ENCODE measurements at places on chromosomes 12 and 14. TPM values are rescaled to one million over a fixed set of nuclear protein-coding genes. Genes with fewer than 3 reads are reported as not detected.

DNA sequence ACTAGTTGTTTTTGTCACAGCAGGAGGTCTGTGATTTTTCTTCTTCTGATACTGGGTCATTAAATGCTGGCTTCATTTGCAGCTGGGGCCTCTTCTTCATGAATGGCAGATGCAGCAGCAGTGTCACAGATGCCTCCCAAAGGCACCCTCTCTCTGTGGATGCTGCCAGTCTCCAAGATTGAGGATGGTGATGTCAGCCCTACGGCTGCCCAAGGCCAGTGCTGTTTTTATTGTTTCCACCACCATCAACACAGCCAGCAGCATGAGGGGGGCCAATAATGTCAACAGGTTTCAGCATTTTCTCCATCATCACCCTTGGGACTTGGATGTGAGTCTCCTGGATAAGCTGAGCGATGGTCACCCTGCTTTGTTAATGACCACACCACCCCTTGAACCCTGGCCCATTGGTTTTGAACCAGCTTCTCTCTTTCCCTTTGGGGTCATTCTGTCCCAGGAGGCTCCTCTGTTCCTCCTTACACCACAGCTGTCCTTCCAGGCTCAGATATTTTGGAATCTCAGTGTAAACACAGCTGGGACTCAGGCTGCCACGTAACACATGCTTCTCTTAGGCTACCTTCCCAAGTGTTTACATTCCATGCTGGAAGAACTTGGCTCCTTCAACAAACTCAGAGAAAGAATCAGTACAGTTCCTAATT is 151.7 kb upstream of the DDHD1 start:
- no peak for DNase-seq

The PRB2 gene
- not detected for polyA plus RNA-seq

The PLEKHD1 gene
- 0.05 TPM for polyA plus RNA-seq

The DDX11 gene
- polyA plus RNA-seq, result 25.3 TPM

DNA sequence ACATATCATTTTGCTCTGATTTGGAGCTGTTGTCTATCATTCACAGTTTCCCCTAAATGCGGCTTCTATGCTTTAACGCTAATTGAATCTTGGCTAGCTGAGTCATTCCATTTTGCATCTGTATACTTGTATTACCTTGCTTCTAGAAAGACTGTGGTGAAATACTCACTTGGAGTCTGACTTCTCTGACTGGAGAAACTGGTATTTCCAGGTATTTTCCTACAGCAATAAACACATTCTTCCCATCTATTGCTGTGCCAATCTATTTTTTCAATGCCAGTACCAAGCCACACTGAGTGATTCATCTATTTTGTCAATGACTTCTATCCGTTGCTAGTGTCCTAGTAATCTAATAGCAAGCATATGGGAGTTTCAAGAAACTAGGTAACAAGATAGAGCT is 76.0 kb upstream of the ST8SIA1 start:
- DNase-seq, result no peak

The CIDEB gene
- 63.8 TPM for polyA plus RNA-seq

The NGB gene
- not detected for polyA plus RNA-seq

DNA sequence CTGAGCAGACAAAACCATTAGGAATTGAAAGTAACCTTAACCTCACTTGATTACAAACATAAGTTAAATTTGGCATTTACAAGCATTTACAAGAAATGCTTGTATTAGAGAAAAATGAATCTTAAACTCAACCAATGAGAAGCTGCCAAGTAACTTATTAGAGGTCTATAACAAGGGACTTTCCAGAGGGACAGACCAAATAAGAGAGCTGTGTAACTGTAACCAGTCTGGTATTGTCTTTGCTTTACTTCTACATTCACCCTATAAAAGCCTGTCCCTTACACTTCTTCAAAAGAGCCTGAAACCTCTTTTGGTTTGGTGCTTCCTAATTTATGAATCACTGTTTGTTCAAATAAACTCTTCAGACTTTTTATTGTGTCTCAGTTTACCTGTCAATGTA is 450.0 kb upstream of the FAR2 start:
- DNase-seq, result no peak

DNA sequence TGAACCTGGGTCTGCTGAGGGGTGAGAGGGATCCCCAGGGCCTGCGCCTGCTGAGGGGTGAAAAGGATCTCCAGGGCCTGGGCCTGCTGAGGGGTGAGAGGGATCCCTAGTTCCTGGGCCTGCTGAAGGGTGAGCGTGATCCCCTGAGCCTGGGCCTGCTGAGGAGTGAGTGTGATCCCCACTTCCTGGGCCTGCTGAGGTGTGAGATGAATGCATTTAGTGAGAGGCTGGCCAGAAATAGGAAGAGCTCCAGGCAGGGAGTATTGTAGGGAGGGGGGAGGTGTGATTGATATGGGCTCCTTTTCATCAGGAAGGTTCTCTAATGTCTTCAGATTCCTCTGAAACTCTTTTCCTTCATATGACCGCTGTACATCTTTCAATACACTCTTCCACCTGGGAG is 43.0 kb downstream of the FAM186A start:
- no peak for DNase-seq

The OTUB2 gene
- 0.95 TPM for polyA plus RNA-seq

DNA sequence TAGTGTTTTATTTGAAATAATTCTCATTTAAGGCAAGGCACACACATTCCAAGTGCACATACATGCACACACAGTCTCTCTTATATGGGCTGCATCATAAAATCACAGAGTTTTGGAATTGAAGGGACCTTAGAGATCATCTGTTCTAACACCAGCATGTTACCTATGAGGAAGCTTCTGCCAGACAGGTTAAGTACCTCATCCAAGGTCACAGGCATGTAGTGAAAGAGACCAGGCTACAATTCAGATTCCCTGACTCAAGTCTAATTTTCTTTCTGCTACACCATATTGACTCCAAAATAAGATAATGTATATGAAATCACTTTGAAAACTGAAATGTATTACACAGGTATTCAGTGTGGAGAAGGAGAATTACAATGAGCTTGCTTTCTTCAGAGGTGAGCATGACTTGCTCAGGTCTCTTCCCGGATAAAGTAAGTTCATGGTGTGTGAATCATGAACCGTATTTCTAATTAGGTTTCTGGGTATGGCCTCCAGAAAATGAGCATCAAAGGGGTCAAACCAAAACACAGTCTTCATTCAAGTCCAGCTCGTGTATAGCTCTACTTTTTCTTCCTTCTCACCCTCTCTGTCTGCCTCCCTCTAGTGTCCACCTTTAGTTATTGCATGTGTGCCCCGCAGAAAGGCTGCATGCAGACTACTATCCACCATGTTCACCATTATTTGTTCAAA is 411.9 kb downstream of the FUT8 start:
- peak; percentile 18 for DNase-seq

DNA sequence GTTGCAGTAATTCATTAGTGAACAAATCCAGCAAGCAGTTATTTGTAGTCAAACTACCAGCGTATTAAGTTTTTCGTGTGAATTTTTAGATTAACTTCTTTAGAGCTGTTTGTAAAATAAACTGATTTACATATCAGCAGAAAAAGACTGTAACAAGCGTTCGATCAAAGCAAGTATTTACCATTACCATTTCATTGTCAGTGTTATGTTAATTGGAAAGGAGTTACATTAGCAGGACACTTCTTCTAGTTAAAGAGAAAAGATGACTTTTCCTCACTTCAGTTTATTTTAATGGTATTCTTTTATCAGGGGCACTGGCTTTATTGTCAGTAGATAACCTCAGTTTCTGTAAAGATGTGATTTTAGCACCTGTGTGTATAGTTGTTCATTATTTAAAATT is 151.1 kb upstream of the AEBP2 start:
- no peak for DNase-seq

- DNase-seq, result no peak
Measured at GRCh38 chr12:114415525-114415868, 9.6 kb upstream of the TBX5 start.

DNA sequence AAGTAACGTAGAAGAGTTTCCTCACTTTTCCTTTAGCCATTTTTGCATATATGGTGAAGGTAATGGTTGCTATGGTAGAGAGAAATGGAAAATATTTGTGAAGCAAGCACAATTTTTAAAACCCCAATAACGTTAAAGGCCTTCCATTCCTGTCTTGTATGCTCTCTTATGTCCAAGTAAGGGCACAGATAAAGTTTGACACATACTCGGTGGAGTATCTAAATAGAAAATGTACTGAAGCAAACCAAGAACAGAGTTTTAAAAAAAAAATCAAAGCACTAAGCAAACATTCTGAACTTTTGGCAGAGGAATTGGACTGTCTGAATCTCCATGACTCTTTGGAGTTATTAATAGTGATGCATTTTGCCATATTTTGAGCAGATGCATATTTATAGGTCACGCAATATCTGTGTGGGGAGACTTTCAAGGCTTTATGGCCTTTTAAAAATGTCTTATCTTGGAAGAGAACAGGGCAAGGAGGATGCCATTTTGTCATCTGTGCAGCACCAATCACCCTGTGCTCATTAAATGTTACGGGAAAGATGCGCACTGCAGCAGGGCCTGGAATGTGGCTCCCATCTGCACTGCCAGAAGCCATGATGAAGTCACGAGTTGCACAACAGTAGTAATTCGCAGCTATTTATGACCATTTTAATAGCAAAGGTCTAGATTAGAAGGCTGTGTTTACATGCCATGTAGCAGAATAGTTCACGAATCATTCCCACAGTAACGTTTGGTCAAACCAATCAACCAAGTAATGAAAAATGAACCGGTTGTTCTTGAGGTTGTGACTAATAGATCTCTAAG is 23.3 kb upstream of the AMIGO2 start:
- no peak for DNase-seq

GRCh38 chr14:100618318-100618693 is 31.1 kb upstream of the BEGAIN start:
- DNase-seq, result peak; percentile 66

The CIROP gene
- polyA plus RNA-seq, result not detected

GRCh38 chr14:79044894-79045624 is 874.9 kb downstream of the NRXN3 start:
- no peak for DNase-seq

The PTPRO gene
- polyA plus RNA-seq, result 3.1 TPM

DNA sequence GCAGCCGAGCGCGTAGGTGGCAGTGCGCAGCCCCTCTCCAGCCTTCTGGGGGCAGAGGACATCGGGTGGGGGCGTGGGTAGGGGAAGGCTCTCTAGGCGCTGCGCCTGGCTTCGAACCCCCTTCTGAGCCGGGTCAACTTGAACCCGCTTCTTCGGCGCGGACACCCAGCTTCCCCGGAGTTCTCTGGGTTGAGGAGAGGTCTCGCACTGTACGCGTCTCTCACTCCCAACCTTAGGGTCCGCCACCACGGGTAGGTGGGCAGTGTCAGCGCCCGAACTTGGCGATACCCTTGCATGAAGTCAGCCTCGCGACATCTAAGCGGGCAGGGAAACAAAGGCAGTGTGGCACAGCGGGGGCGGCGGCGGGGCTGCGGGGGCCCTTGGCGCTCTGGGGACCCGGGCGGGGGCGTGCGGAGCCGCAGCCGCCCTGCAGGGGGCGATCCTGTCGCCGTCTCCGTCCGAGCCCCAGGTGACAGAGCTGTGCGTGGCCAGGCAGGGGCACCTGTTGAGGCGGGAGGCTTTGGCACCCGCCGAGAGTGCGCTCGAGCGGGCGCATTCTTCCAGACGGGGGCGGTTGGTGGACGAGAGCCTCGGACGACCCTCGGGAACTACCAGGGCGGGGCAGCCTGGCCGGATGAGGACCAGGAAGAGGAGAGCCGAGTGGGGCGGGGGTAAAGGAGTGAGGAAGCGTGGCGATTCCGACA is 1.1 kb downstream of the GALNT16 start:
- peak; percentile 12 for DNase-seq

DNA sequence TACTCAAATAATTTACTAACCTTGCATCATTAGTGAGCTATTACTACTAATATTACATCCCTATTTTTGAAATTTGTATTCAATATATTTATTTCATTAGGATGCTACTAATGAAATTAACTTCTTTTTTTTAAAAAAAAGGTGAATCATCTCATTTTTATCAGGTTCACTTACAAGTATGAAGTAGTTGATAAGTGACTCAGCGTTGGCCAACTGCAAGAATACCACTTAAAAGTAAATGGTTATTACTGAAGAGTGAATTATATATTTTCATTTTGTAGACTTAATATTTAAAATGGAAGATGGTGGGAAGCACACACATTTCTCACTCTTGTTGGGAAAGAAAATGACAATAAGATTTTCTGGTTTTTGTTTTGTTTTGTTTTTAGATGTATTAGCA is 19.6 kb downstream of the OR4N2 start:
- DNase-seq, result no peak

DNA sequence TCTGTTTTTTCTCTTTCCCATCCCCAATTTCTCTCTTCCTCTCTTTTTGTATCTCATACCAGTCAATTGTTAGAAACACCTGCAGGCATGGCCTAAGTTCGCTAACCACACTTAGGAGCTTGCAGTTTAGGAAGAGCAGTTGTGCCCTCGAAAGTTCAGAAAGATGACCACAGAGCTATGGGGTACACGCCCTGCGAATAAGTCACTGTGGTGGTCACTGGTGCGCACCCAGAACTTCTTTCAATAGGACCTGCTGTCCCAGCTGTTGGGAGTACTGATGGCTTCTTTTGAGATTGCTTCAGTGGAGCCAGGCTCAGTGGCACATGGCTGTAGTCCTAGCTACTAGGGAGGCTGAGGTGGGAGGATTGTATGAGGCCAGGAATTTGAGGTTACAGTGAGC is 362.8 kb upstream of the TMTC1 start:
- DNase-seq, result no peak

The TAS2R42 gene
- not detected for polyA plus RNA-seq

- DNase-seq, result peak; percentile 46
Measured at GRCh38 chr14:103427485-103428443, 42.5 kb downstream of the MARK3 start.

- no peak for DNase-seq
Measured at GRCh38 chr12:125399489-125399888, 334.3 kb downstream of the AACS start.

The AJUBA gene
- 0.04 TPM for polyA plus RNA-seq

The CLEC6A gene
- polyA plus RNA-seq, result 3.2 TPM

The ERGIC2 gene
- 59.0 TPM for polyA plus RNA-seq

The DCTN2 gene
- 82.2 TPM for polyA plus RNA-seq

DNA sequence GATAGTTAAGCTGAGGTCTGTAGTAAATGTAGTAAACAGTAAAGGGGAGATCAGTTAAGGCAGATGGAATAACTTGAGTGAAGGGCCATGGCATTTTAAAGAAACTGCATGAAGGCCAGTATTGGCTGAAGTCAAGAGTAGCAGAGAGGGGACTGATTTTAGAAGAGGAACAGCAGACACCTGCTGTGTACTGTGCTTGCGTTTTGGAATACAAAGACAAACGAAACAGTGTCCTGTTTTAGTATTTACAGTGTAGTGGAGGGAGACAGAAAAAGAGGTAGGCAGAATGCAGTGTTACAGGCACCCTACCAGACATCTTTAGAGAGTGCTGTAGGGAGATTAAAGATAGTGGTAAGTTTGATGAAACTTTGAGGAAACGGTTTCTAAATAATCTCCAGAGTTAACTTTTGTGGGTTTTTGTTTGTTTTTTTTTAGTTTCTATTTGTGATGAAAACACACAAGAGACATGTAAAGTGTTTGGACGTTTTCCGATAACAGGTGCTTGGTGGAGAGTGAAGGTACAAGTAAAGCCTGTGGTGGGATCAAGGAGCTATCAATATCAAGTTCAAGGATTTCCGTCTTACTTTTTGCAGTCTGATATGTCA is 2.1 kb downstream of the HELB start:
- DNase-seq, result no peak
